Activated CD8-positive, alpha-beta memory T cell treated with anti-CD3 and anti-CD28 coated beads for 24 hours (primary cell): ENCODE measurements at places on chromosomes 3 and 15.

DNA sequence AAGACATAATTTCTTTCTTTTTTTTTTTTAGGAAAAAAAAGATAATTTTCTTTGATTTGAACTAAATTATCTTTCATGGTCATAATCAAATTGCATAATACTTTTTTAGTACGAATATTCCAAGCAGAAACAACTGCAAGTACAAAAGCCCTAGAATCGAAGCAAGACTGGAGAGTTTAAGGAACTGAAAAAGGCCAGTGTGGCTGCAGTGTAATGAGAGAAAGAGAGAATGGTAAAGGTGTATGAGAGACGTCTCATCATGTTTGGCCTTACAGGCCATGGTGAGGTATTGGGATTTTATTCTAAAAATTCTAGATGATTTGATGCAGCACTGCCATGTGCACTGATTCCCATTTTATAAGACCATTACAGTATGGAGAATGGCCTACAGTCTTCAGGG lies 180.9 kb downstream of the SUCNR1 start:
- no peak for DNase-seq

- DNase-seq = no peak
These were observed 1.4 kb upstream of the BCL6 start for GRCh38 chr3:187746442-187747281.

DNA sequence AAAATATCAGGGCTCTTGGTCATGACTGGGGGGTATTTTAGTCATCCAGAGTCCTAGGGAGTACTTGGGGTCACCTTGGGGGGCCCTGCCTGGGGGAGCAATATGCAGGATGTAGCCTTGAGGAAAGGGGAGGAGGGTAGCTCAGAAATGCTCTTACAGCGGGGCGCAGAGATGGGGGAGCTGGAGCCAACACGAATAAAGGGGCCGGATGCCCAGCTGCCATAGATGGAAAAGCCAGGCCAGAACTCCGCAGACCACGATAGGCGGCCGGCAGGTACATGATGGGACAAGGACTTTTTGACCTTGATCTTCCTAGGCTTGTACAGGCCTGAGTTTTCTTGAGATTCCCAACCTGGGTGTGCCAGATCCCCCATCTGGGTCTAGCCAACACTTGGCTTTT lies 47.7 kb upstream of the SLC6A1 start:
- no peak for DNase-seq

- no peak for DNase-seq
These were observed 614.0 kb upstream of the AGTR1 start for GRCh38 chr3:148083526-148084182.
